ENCODE measurements at places on chromosomes 2 and 18.
A peak's percentile ranks its signal among the peaks of the same experiment; 100 is the strongest.

GRCh38 chr2:236748385-236748784 lies 178.8 kb downstream of the ACKR3 start:
- no peaks in the 10 kb centered on the region for H3K4me1 ChIP-seq
- no peak overlapping the region for H3K27ac ChIP-seq
- no peaks in the 10 kb centered on the region for H3K27me3 ChIP-seq
- H3K4me3 ChIP-seq: no peak overlapping the region

GRCh38 chr2:134227666-134228065 lies 26.2 kb upstream of the MGAT5 start:
- no peak overlapping the region for H3K4me3 ChIP-seq
- H3K27ac ChIP-seq: no peak overlapping the region
- no peak for DNase-seq
- H3K27me3 ChIP-seq: no peaks in the 10 kb centered on the region
- H3K36me3 ChIP-seq: no peaks in the 10 kb centered on the region

GRCh38 chr2:86280191-86280667 lies 57.2 kb downstream of the REEP1 start:
- DNase-seq: no peak
- no peak overlapping the region for H3K27ac ChIP-seq
- peaks cover 26% of the 10 kb centered on the region for H3K36me3 ChIP-seq
- peaks cover 11% of the 10 kb centered on the region for H3K4me1 ChIP-seq

- H3K27ac ChIP-seq: no peak overlapping the region
- no peaks in the 10 kb centered on the region for H3K27me3 ChIP-seq
- DNase-seq: no peak
- no peak overlapping the region for H3K4me3 ChIP-seq
- H3K4me1 ChIP-seq: peaks cover 2% of the 10 kb centered on the region
Observed at GRCh38 chr2:37771600-37772088, 100.2 kb upstream of the CDC42EP3 start.

DNA sequence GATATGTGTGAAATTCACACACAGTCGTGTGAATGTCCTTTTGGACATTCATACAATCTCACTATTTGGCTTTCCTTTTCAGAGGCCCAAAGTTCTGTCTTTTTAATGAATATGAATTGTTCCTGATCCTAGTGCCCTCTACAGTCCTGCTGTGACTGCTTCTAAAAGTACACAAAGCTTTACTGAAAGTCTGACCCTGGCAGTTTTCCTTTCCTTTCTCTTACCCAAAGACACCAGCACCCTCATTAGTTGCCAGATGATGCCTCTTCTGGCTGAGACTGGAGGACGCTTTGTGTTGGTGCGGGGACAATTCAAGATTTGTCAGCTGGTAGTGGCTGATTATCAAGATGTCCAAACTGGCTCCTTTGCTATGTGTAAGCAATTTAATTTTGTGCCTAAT lies 81.8 kb upstream of the CDCA7 start:
- no peak for DNase-seq
- no peaks in the 10 kb centered on the region for H3K27me3 ChIP-seq
- H3K36me3 ChIP-seq: no peaks in the 10 kb centered on the region
- H3K27ac ChIP-seq: no peak overlapping the region
- H3K4me1 ChIP-seq: no peaks in the 10 kb centered on the region

DNA sequence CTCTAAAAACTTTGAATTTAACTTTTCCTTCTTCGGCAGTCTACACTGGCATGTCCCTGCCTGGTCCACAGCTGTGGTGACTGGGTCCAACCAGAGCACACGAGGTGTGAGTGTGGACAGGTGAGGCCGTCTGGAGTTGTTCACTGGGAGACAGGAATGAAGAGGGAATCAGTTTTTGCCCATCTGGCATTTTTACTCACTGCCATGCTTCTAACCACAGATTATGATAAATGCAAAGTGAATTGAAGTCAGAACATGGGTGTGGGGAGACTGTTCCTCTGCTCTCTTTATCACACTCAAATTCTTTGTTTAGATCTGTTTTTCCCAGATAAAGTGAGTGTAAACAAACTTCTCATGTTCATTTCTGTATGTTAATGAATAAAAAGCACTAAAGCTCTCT lies 54.7 kb upstream of the PIEZO2 start:
- H3K4me1 ChIP-seq: no peaks in the 10 kb centered on the region
- no peak overlapping the region for H3K4me3 ChIP-seq
- H3K36me3 ChIP-seq: no peaks in the 10 kb centered on the region
- DNase-seq: no peak
- H3K27me3 ChIP-seq: no peaks in the 10 kb centered on the region

- H3K27ac ChIP-seq: no peak overlapping the region
- H3K36me3 ChIP-seq: no peaks in the 10 kb centered on the region
- no peak overlapping the region for H3K4me3 ChIP-seq
- no peaks in the 10 kb centered on the region for H3K27me3 ChIP-seq
- H3K4me1 ChIP-seq: no peaks in the 10 kb centered on the region
Observed at GRCh38 chr18:7896161-7896560, 329.0 kb downstream of the PTPRM start.

DNA sequence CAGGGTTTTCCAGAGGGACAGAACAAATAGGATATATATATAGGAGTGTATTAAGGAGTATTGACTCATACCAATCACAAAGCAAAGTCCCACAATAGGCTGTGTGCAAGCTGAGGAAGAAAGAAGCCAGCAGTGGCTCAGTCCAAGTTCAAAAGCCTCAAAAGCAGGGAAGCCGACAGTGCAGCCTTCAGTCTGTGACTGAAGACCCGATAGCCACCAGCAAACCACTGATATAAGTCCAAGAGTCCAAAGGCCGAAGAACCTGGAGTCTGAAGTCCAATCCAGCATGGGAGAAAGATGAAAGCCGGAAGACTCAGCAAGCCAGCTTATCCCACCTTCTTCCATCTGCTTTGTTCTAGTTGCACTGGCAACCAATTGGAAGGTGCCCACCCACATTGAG lies 39.0 kb upstream of the GPD2 start:
- H3K27me3 ChIP-seq: no peaks in the 10 kb centered on the region
- peak; percentile 54 for DNase-seq
- H3K4me3 ChIP-seq: no peak overlapping the region
- H3K27ac ChIP-seq: no peak overlapping the region
- peaks cover 3% of the 10 kb centered on the region for H3K4me1 ChIP-seq

GRCh38 chr2:220182790-220183189 lies 555.4 kb downstream of the SLC4A3 start:
- H3K36me3 ChIP-seq: no peaks in the 10 kb centered on the region
- H3K4me1 ChIP-seq: no peaks in the 10 kb centered on the region
- no peak for DNase-seq
- H3K27me3 ChIP-seq: no peaks in the 10 kb centered on the region

- peak; percentile 40 for DNase-seq
- H3K36me3 ChIP-seq: no peaks in the 10 kb centered on the region
- H3K4me3 ChIP-seq: peak overlapping the region; percentile 25
- peak overlapping the region; percentile 45 for H3K27ac ChIP-seq
- H3K27me3 ChIP-seq: no peaks in the 10 kb centered on the region
Observed at GRCh38 chr18:13216711-13217465, 1.7 kb upstream of the LDLRAD4 start.

GRCh38 chr2:224085246-224085645 lies 46.2 kb upstream of the SERPINE2 start:
- H3K27me3 ChIP-seq: no peaks in the 10 kb centered on the region
- H3K27ac ChIP-seq: no peak overlapping the region
- peaks cover 4% of the 10 kb centered on the region for H3K4me1 ChIP-seq
- no peak for DNase-seq

- no peak overlapping the region for H3K27ac ChIP-seq
- H3K36me3 ChIP-seq: no peaks in the 10 kb centered on the region
- H3K4me1 ChIP-seq: no peaks in the 10 kb centered on the region
- DNase-seq: peak; percentile 45
Observed at GRCh38 chr2:157497638-157498314, 53.9 kb upstream of the CYTIP start.

DNA sequence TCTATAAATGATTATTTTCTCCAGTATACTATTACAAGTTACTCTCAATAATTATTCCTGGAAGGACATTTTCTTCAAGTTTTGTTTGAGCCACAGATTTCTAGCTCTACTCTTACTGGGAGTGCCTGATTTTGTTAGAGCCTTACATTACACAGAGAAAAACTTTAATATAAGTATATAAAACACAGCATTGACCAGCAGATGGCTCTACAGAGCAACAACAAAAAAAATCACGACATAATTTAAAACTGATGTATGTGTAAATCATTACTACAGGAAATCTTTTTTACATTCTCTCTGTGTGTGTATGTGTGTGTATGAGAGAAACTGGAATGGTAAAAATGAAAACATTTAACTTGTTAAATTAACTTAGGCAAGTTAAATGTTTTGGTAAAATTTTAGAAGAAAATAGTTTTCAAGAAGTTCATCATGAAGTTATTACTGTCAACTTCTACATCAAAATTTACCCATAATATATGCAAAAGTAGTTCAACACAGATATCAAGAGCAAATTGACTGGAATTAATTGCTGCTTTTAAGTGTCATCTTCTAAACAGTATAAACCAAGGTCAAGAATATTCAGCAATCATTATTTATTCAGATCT lies 103.3 kb downstream of the MDH1 start:
- no peak overlapping the region for H3K4me3 ChIP-seq
- H3K27ac ChIP-seq: no peak overlapping the region
- peak; percentile 56 for DNase-seq
- no peaks in the 10 kb centered on the region for H3K36me3 ChIP-seq
- no peaks in the 10 kb centered on the region for H3K4me1 ChIP-seq
- H3K27me3 ChIP-seq: no peaks in the 10 kb centered on the region

- peak; percentile 49 for DNase-seq
- peaks cover under 1% of the 10 kb centered on the region for H3K4me1 ChIP-seq
- H3K27ac ChIP-seq: no peak overlapping the region
- peaks cover 5% of the 10 kb centered on the region for H3K27me3 ChIP-seq
- H3K36me3 ChIP-seq: no peaks in the 10 kb centered on the region
Observed at GRCh38 chr2:68766376-68766845, 31.8 kb downstream of the ARHGAP25 start.

DNA sequence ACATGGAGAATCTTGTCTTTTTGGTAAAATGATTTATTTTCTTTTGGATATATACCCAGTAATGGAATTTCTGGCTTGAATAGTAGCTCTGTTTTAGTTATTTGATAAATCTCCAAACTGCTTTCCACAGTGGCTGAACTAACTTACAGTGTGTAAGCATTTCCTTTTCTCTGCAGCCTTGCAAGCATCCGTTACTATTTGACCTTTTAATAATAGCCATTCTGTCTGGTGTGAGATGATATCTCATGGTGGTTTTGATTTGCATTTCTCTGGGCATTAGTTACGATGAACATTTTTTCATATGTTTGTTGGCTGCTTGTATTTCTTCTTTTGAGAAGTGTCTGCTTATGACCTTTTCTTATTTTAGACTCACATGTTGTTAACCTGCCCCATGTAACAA lies 190.2 kb downstream of the GALR1 start:
- H3K4me1 ChIP-seq: no peaks in the 10 kb centered on the region
- H3K4me3 ChIP-seq: no peak overlapping the region
- no peaks in the 10 kb centered on the region for H3K27me3 ChIP-seq
- H3K27ac ChIP-seq: no peak overlapping the region
- H3K36me3 ChIP-seq: no peaks in the 10 kb centered on the region
- no peak for DNase-seq

GRCh38 chr18:54671291-54671881 lies 80.3 kb downstream of the DYNAP start:
- peaks cover 5% of the 10 kb centered on the region for H3K4me1 ChIP-seq
- no peaks in the 10 kb centered on the region for H3K36me3 ChIP-seq
- no peak overlapping the region for H3K27ac ChIP-seq
- peak; percentile 37 for DNase-seq

- no peaks in the 10 kb centered on the region for H3K4me1 ChIP-seq
- H3K4me3 ChIP-seq: no peak overlapping the region
- H3K27ac ChIP-seq: no peak overlapping the region
- H3K36me3 ChIP-seq: no peaks in the 10 kb centered on the region
Observed at GRCh38 chr2:131580187-131580586, 52.5 kb downstream of the CCDC74A start.

- no peaks in the 10 kb centered on the region for H3K4me1 ChIP-seq
- peaks cover 4% of the 10 kb centered on the region for H3K36me3 ChIP-seq
- no peak for DNase-seq
Observed at GRCh38 chr2:112304298-112304941, 29.0 kb downstream of the ZC3H6 start.

DNA sequence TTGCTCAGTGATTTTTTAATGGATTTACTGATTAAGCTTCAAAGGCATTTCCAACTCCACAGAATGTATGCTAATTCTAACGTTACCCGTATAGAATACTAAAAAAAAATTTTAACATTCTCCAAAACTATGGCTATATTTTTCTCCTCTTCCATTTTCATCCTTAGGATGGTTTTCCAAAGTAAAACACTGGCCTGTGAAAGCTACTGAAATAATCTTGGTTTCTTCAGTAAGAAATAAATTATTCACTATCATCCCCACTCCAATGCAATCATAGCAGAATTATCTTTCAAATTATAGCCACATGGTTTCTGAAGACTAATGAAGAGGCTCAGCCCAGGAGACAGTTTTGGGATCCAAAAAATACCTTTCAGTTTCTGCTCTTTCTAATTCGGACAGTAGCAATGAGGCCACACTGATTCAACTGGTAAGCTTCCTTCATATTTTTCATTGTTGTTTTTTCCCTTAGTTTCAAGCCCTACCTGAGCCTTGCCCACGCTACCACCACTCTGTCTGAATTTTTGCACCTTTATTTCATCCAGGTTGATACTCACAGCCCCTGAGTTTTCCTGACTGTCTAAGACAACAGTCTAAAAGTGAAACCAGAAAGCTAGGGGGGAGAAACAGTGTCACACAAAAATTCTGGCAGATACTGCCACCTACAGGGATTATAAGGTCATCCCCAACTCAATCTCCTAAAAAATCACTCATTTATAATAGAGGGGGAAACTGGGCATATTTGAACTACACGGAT lies 887.9 kb downstream of the NRXN1 start:
- H3K4me1 ChIP-seq: no peaks in the 10 kb centered on the region
- no peak overlapping the region for H3K4me3 ChIP-seq
- DNase-seq: peak; percentile 69
- H3K27me3 ChIP-seq: no peaks in the 10 kb centered on the region
- H3K36me3 ChIP-seq: no peaks in the 10 kb centered on the region

GRCh38 chr2:96584017-96584416 lies 47.5 kb downstream of the ARID5A start:
- no peak overlapping the region for H3K4me3 ChIP-seq
- H3K36me3 ChIP-seq: peaks cover 2% of the 10 kb centered on the region
- H3K27me3 ChIP-seq: no peaks in the 10 kb centered on the region

DNA sequence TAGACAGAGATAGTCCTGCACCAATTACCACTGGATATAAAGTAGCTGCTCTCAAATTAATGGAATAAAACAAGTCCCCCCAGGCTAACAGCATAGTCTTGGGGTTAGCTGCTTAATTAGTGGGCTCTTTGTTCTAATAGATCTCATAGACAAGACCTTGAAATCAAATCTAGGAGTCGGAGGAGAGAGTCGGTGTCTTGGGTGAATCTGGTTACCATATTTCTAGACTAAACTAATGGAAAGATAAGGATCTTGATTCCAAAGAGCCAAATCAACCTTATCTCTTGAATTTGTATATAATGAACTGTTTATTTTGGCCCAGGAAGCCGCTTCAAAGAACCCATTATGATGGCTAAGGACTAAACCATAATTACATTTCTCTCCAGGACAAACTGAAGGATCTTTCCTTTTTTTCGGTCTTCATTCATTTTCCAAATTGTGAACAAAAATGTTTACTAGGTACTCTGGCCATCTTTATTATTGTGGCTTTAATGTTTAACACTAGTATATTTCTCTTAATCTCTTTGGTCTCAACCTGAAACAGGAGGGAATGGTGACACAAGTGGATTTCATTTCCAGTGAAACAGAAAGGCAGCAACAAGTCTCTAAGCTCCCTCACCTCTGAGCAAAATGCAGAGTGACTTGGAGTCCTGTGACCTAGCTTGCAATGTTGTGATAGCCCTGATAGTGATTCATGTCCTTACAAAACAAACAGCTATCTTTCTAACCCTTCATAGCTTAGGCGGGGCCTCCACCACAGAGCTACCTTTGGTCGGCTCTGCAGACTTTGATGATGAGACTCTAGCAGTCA lies 137.9 kb upstream of the PARD3B start:
- no peaks in the 10 kb centered on the region for H3K4me1 ChIP-seq
- peak overlapping the region; percentile 19 for H3K27ac ChIP-seq
- no peak overlapping the region for H3K4me3 ChIP-seq
- H3K27me3 ChIP-seq: no peaks in the 10 kb centered on the region
- DNase-seq: peak; percentile 14

Data from small intestine (tissue), 16 donors.